Fibroblast of skin of scalp (primary cell): ENCODE measurements at places on chromosomes 7 and 10.

- DNase-seq, result no peak
These were observed 746.5 kb downstream of the AUTS2 start for GRCh38 chr7:70344726-70345125.

DNA sequence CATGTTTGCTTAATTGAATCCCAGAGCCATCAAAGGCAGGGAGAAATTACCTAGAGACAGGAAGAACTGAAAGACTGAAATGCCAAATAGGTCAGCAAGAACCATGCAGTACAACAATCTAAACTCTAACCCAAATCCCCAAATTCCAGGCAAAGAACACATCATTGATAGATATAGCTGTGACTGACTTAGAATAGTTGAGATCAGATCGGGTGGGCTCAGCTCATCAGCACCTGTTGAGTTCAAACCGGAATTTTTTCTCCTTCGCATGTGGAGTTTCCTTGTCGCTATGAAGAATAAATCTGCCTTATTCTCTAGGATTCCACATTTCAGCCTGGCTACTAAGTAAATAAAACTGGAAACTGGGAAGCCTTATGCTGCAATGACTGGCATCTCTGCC lies 1.4 kb downstream of the ANKMY2 start:
- DNase-seq, result no peak

GRCh38 chr7:110084181-110084807 lies 1006.6 kb upstream of the LRRN3 start:
- no peak for DNase-seq

DNA sequence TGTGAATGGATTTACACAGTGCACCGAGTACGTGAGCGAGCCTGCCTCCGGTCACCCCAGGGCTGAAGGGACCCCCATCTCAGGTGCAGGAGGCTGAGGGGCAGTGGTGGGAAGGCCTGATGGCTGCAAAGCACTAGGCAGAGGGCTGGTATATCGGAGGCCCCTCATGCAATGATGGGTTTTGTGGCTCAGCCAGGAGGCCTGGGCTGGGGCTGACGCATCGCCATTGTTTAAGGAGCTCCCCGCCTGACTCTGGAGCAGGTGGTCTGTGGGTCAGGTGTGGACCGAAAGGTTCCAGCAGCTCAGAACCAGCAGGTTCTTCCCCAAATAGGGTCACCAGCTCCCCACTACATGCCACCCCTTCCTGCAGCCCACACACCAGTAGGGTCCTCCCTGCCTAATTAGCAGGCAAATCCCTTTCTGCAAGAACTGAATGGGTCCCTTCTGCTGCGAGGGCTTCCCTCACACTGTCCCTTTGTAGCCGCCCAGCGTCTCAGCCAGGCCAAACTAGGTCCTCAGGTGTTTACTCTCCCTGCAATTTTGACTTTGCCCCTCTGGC lies 33.0 kb downstream of the OAT start:
- DNase-seq, result no peak

DNA sequence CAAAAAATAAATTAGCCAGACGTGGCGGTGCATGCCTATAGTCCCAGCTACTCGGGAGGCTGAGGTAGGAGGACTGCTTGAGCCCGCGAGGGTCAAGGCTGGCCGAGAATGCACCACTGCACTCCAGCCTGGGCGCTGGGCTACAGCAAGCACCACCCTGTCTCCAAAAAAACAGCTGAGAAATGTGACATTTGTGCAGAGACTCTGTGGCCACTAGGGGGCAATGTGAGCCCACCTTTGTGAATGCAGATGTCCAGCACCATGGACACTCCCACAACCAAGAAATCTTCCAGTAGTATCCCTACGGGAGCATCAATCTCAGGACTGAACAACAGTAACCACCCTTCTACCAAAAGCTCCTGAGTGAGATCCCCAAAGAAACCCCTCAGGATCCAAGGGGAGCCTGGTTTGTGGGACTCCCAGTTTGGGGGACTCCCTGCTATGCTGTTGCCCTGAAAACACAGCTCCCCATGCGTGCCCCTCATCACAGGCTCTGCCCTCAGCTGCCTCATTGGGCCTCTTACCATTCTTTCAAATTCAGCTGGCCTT lies 6.2 kb upstream of the AHCYL2 start:
- DNase-seq, result peak; percentile 82

DNA sequence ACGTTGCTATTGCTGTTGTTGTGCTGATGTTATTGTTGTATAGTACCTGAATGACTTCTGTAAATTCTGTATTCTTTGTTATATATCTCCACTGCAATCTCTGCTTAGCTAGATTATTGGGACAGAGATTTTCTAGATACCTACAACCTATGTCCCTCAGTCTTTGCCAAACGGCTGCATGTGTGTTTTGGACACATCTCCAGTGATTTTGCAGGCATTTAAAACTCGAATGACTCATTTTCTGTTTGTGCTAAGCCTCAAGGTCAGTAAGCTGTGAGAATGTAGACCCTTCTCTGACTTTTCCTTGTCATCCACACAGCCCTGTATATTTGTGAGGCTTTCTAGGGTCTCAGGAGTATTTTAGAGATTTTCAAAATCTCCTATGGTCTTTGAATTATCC lies 410.7 kb downstream of the POM121L12 start:
- no peak for DNase-seq

GRCh38 chr7:87934699-87935383 lies 790 bp downstream of the ADAM22 start:
- DNase-seq, result peak; percentile 13

DNA sequence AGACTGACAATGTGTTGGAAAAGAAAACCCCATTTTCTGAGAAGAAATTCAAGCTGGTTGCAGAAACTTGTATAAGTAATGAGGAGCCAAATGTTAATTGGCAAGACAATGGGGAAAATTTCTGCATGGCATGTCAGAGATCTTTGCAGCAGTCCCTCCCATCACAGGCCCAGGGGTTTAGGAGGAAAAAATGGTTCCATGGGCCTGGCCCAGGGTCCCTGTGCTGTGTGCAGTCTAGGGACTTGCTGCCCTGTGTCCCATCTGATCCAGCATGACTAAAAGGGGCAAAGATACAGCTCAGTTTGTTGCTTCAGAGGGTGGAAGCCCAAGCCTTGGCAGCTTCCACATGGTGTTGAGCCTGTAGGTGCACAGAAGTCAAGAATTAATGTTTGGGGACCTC lies 440.3 kb upstream of the TPK1 start:
- no peak for DNase-seq

DNA sequence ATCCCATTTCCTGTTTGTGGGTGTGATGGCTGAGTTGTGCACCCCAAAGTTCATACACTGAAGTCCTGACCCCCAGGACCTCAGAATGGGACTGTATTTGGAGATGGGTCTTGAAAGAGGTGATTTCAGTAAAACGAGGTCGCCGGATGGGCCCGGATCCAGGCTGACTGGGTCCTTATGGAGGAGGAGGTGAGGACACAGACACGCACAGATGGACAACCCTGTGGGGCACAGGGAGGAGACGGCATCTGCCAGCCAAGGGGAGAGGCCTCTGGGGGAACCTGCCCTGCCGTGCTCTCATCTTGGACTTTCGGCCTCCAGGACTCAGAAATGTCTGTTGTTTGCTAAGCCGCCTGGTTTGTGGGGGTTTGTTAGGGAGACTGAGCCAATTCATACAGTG lies 61.1 kb downstream of the PTPRN2 start:
- no peak for DNase-seq

- no peak for DNase-seq
These were observed 39.4 kb upstream of the TNRC18 start for GRCh38 chr7:5463031-5463430.

GRCh38 chr10:132638130-132638515 lies 100.5 kb downstream of the INPP5A start:
- DNase-seq, result no peak

GRCh38 chr10:69851306-69851705 lies 49.6 kb downstream of the COL13A1 start:
- peak; percentile 15 for DNase-seq

GRCh38 chr7:151798851-151799448 lies 78.0 kb downstream of the PRKAG2 start:
- DNase-seq, result no peak

GRCh38 chr7:136150311-136150710 lies 173.2 kb upstream of the MTPN start:
- no peak for DNase-seq

DNA sequence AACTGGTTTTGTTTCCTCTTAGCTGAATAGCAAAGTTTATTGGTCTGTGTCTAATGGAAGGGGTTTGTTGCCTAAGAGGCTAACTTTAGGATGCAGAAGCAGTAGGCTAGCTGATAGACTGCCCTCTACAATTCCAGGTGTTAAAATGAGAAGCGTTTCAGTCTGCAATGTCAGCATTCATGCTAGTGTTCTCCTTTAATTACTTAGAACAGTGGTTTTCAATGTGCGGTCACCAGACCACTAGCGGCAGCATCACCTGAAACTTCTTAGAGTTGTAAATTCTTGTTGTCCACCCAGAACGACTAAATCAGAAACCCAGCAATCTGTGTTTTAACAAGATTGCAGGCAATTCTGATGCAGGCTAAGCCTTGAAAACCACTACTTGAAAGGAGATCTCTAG lies 392.9 kb downstream of the IPMK start:
- DNase-seq, result no peak

DNA sequence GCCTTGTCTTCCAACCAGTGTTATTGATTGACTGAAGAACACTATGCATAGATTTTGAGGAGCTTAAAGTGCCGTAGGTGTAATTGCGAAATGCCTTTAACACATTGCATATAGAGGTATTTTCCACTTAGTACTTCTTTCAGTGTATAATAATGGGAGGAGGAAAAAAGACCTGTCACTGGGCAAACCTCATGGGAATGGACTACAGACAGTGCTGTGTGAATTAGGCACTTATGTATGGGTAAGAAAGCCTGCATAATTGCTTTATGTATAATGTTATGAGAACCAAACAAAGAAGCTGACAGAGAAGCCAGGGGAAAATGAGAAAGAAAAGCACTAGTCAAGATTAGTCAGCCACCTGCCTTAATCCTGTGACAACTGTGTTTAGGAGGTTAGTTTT lies 12.4 kb upstream of the SCRN1 start:
- DNase-seq, result no peak

DNA sequence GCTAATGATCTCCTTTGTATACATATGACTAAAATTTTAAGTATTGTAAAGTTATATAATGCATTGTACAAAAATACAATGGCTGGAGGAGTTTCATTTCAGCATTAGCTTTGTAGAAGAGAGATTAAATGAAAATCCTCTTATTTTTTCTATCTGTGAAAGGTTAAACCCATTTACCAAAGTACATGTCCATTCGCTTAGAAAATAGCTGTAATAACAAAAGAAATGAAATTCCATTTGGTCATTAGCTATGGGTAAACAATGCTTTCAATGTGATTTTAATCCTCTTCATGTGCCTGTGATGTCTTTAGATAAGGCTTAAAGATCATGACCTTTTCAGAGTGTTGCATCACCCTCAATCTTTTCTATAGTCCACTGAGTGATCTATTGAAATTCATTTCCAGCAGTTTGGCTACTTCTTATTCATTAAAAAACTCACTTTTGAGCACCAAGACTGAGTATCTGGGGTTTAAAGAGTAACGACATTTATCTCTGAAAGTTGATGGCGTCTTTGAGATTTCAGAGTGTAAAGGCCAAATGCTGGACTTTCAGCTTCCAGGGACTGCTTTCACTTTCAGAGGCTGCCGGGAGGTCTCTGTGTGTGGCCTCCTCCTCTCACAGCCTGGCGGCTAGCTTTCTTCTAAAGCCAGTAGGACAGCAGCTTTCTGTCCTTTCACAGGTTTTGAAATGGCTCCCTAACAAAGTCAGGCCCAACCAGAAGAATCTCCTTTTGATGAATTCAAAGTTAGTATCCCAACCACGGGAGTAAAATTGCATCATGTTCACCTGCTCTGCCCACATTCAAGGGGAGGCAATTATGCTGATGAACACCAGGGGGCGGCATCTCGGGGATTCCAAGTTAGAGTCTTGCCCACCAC lies 701.4 kb upstream of the COBL start:
- no peak for DNase-seq

DNA sequence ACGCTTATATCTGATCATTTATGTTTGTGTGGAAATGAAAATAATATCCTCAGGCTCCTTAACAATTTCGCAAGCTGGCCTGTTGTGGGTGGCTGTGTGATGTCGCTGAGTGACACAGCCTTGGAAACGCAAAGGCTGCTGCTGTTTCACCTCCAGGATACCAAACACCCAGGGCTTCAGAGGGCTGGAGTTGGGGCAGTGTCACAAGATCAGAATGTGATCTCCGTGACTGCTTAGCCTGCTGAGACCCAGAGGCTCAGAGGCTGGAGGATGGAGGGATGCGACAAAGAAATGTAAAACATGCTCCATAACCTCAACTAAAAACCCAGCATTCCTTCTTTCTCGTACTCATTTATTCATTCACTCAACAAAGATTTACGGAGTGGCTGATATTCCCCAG lies 37.2 kb upstream of the BMPER start:
- DNase-seq, result peak; percentile 96

- peak; percentile 60 for DNase-seq
These were observed 339.9 kb downstream of the BMPER start for GRCh38 chr7:34245246-34245645.

GRCh38 chr7:134254311-134254710 lies 62.4 kb downstream of the SLC35B4 start:
- DNase-seq, result no peak

- peak; percentile 95 for DNase-seq
These were observed 82.7 kb upstream of the C1GALT1 start for GRCh38 chr7:7099584-7100014.

- DNase-seq, result no peak
These were observed 42.7 kb upstream of the CHST3 start for GRCh38 chr10:71921324-71922027.

DNA sequence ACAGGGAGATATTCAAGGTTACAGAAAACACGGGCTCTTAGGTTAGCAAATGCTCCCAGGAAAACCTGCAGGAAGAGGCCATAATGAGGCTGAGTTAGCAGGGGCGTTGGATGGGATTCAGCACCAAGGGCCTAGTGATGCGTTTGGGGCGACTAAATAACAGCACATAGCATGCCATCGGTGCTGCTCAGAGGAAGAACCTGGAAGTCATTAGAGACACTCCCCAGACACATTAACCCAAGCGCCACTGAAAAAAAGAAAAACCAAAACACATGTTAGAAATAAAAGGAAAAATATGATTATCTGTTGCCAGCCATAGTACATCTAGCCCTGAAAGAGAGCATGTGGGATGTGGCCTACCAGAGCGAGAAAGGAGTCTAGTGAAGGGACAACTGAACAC lies 28.8 kb upstream of the OPALIN start:
- DNase-seq, result peak; percentile 76

DNA sequence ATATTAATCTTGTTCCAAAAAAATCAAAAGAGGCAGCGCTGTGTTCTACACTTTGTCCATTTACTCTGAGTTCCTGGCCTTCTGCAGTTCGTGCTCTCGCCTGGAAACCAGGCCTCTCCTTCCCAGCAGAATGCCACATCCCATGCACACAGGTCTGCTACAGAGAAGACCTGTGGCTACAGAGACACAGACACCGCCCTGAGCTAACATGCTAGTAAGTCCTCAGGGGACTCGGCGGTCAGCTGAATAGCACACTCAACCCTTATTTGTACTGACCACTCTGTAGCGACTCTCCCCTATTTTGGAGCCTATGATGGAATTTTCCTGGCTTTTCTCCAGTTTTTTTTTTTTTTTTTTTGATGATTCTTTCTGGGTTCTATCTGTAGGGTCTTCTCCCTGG lies 12.8 kb downstream of the CREB3L2 start:
- DNase-seq, result no peak

- no peak for DNase-seq
These were observed 463.5 kb downstream of the HTR7 start for GRCh38 chr10:90394311-90394710.

- no peak for DNase-seq
These were observed 72.0 kb upstream of the VKORC1L1 start for GRCh38 chr7:65800890-65801341.

- no peak for DNase-seq
These were observed 138.2 kb downstream of the USP6NL start for GRCh38 chr10:11473128-11473760.

- DNase-seq, result no peak
These were observed 155.8 kb downstream of the WDR37 start for GRCh38 chr10:1211844-1212570.
